ENCODE measurements at places on chromosomes 5 and 9.

DNA sequence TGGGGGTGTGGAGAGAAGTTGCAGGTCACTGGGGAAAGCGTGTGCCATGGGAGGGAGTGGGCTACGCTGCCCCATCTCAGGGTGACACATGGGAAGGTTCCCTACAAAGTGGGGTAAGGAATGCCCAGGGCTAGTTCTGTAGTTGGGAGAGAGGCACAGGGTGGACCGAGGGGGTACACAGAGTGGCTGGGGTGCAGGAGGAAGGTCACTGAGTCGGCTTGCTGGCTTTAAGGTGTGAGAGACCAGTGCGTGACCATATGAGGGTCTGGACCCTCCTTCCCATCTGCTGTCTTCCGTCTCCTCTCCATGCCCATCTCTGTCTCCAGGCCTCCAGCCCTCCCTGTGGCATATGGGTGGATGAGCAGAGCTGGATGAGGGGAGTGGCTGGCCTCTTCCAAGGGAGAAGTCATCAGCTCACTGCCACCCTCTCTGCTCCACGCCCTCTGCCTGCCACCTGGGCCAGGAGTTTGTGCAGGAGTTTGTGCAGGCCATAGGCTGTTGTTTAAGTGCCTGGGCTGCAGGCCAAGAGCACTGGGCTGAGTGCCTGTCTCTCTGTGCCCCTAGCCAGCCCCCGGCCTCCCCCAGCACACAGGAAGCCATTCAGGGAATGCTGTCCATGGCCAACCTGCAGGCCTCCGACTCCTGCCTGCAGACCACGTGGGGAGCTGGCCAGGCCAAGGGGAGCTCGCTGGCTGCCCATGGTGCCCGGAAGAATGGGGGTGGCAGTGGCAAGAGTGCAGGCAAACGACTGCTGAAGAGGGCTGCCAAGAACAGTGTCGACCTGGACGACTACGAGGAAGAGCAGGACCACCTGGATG lies 96.8 kb downstream of the PHF2 start:
- no peak overlapping the region for H3K4me3 ChIP-seq
- H3K27ac ChIP-seq = no peak overlapping the region
- no peaks in the 10 kb centered on the region for H3K36me3 ChIP-seq
- DNase-seq = no peak
- no peaks in the 10 kb centered on the region for H3K4me1 ChIP-seq

DNA sequence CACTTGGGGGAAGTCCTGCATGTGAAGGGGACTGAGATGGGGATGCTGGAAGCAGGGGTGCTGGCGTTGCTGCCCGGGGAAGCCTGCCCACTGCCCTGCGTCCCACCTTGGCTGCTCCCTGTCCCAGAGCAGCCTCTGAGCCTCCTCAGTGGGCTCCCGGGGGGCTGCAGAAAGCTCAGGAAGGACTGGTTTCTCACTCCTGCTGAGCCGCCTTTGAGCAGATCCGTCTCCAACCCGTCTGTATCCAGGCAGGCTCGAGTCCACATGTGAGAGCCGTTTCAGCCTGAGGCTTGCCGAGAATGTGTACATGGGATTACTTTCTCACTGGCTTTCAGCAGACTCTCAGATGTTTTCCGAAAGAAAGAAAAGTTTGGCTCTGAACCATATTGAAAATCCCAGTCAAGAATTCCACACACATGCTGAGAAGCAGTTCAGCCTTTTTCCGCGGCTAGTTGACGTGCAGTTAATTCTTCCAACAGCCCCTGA lies 95.3 kb upstream of the COL5A1 start:
- H3K36me3 ChIP-seq = no peaks in the 10 kb centered on the region
- DNase-seq = no peak
- no peak overlapping the region for H3K27ac ChIP-seq
- peaks cover 3% of the 10 kb centered on the region for H3K4me1 ChIP-seq
- no peak overlapping the region for H3K4me3 ChIP-seq

GRCh38 chr9:89467278-89467625 lies 30.7 kb downstream of the SEMA4D start:
- H3K27ac ChIP-seq = no peak overlapping the region
- no peaks in the 10 kb centered on the region for H3K27me3 ChIP-seq
- H3K4me1 ChIP-seq = peaks cover 21% of the 10 kb centered on the region
- no peak for DNase-seq
- no peaks in the 10 kb centered on the region for H3K36me3 ChIP-seq
- H3K4me3 ChIP-seq = no peak overlapping the region

DNA sequence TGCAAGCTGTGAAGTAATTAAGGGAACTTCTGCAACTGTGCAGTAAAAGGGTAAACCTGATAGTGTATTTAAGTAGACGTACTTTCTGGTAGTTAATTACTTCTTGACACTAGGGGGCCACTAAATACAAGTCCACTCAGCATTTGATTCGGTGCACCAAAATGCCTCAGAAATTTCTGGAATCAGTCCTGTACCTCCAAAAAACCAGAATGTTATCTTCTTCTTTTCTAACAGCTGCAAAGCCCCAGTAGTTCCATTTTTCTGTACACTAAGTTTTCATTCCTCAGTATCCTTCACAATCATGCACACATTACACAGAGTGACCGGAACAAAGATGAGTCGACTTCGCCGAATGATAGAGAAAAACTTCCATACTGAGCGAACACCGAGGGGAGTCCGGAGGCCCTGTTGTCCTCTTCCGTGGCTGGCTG lies 484 bp downstream of the GFM2 start:
- H3K36me3 ChIP-seq = no peaks in the 10 kb centered on the region
- H3K27ac ChIP-seq = no peak overlapping the region
- peak overlapping the region; percentile 72 for H3K4me3 ChIP-seq
- H3K27me3 ChIP-seq = no peaks in the 10 kb centered on the region

- H3K4me3 ChIP-seq = no peak overlapping the region
- H3K4me1 ChIP-seq = peaks cover 2% of the 10 kb centered on the region
- H3K27me3 ChIP-seq = no peaks in the 10 kb centered on the region
- H3K27ac ChIP-seq = no peak overlapping the region
- no peak for DNase-seq
Observed at GRCh38 chr5:169757016-169757415, 119.9 kb downstream of the DOCK2 start.

GRCh38 chr5:5424736-5425135 lies 2.3 kb downstream of the ICE1 start:
- peaks cover 3% of the 10 kb centered on the region for H3K4me1 ChIP-seq
- H3K27ac ChIP-seq = no peak overlapping the region
- no peak for DNase-seq
- no peaks in the 10 kb centered on the region for H3K36me3 ChIP-seq

GRCh38 chr5:179304871-179305270 lies 40.4 kb downstream of the ADAMTS2 start:
- H3K27me3 ChIP-seq = no peaks in the 10 kb centered on the region

DNA sequence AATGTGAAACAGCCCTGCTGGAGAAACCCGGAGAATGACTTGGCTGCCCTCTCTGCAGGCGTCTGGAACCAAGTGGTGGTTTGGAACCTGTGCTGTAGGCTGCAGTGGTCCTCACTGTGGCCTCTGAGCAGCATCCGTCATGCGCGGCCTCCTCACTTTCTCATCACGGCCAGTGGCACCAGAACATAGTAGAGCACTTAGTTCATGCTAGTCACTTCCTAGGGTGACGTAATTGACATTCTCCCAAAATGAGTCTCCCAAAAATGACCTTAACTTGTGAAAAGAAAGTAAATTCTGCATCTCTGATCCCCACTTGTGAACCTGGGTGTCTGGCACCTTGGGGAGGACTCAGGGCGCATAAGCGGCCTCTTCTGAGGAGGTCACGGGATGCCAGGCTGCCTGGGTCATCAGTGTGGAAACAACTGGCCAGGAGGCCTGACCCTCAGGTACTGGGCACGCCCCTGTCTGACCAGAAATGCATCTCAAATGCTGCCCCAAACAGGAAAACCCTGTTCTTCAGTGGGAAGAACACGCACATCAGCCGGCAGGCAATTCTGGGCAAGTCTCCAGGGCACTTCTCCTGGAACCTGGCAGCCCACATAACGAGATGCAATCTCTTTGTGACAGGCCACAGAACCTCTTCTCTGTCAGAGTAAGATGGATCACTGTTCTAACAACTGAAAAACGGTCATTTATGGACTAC lies 36.6 kb upstream of the SPTLC1 start:
- H3K27ac ChIP-seq = no peak overlapping the region
- H3K4me1 ChIP-seq = 0 out of 2 replicates have a peak, but pooled peaks cover 2% of the 10 kb centered on the region
- DNase-seq = no peak
- H3K36me3 ChIP-seq = no peaks in the 10 kb centered on the region

DNA sequence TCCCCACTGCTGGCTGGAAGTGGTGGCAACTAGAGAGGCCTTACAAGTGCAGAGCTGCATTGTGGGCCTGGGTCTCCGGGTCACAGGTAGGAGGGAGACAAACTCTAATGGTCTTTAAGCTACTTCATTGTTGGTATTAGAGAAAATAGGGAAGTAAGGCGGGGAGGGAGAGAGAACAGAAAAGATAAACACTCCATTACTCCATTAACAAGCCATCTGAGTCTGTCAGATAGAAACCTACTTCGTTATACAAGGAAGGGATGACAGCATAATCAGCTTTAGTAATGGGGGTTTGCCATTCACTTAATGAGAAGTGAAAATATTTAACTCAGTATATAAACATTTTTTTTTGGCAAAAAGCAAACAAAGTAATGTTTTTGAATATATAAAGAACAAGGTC lies 107.4 kb downstream of the TLE1 start:
- no peak overlapping the region for H3K4me3 ChIP-seq
- H3K36me3 ChIP-seq = peaks cover 14% of the 10 kb centered on the region
- no peaks in the 10 kb centered on the region for H3K27me3 ChIP-seq
- no peaks in the 10 kb centered on the region for H3K4me1 ChIP-seq

GRCh38 chr5:12952409-12952808 lies 992.1 kb downstream of the DNAH5 start:
- H3K4me1 ChIP-seq = no peaks in the 10 kb centered on the region
- no peak overlapping the region for H3K27ac ChIP-seq
- no peak overlapping the region for H3K4me3 ChIP-seq
- no peak for DNase-seq
- no peaks in the 10 kb centered on the region for H3K27me3 ChIP-seq
- no peaks in the 10 kb centered on the region for H3K36me3 ChIP-seq

- H3K4me1 ChIP-seq = no peaks in the 10 kb centered on the region
- no peak overlapping the region for H3K4me3 ChIP-seq
- no peak overlapping the region for H3K27ac ChIP-seq
- H3K36me3 ChIP-seq = no peaks in the 10 kb centered on the region
Observed at GRCh38 chr5:32981061-32981460, 269.9 kb downstream of the NPR3 start.

DNA sequence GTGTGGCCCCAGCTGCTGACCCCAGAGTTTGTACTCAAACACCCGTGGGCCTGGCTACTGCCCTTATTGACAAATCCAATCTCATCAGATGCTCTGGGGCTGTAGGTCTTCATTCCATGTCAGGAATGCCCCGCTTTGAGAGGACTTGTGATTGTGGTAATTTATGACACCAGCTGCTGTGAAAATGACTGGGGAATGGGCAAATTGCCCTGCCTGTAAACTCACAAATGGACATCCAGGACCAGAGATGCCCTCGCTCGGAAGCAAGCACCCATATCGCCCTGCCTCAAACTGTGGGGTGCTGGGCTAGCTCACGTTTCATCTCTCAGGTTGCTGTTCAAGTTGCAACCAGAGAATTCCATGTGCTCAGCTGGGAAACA lies 225.9 kb upstream of the MAP3K1 start:
- H3K27me3 ChIP-seq = no peaks in the 10 kb centered on the region
- no peaks in the 10 kb centered on the region for H3K4me1 ChIP-seq
- DNase-seq = no peak
- no peaks in the 10 kb centered on the region for H3K36me3 ChIP-seq

DNA sequence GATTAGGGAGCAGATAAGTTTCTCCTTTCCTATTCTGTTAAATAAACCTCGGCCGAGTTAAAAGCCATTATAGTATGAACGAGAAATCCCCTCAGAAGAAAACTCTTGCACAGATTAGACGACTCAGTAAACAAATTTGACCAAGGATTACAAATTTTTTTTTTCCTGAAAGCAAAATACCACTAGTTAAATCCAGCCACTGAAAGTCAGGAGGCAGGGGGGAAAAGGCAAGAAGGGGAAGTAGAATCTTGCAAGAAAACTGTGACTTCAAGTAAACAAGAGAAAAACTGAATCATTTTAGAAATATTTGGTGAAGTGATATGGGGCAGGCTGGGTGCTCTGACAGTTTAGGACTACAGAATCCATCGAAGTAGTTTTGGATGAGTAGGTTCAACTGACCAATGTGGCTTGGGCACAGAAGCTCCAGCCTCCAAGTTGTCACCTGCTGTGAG lies 251.0 kb downstream of the DENND1A start:
- no peaks in the 10 kb centered on the region for H3K36me3 ChIP-seq
- DNase-seq = no peak
- no peaks in the 10 kb centered on the region for H3K27me3 ChIP-seq
- H3K4me3 ChIP-seq = no peak overlapping the region
- no peaks in the 10 kb centered on the region for H3K4me1 ChIP-seq

- H3K4me3 ChIP-seq = no peak overlapping the region
- no peak overlapping the region for H3K27ac ChIP-seq
- peaks cover 68% of the 10 kb centered on the region for H3K27me3 ChIP-seq
Observed at GRCh38 chr5:43020399-43020746, 19.7 kb downstream of the ANXA2R start.

DNA sequence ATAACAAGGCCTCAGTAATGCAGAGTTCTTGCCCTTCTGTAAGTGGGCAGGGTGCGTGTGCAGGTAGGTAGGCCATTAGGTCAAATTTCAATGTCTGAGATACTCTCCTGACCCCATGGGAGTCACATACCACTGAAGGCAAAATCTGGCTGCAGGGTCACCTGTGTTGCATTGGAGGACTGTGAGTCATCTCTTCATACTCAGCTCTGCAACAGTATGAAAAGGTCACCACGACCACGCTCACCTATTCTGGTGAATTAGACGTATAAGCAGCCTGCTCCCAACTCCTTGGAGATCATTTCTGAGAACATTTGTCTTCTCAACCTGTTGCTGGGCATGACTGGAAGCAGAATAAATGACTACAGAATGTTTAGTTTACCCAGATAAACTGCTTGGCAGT lies 599.8 kb downstream of the PDE4D start:
- H3K27me3 ChIP-seq = no peaks in the 10 kb centered on the region
- no peak overlapping the region for H3K27ac ChIP-seq
- no peak for DNase-seq
- H3K4me1 ChIP-seq = no peaks in the 10 kb centered on the region
- no peak overlapping the region for H3K4me3 ChIP-seq
